Femur (tissue), 1 donor: ENCODE measurements at places on chromosomes 11 and 22.

DNA sequence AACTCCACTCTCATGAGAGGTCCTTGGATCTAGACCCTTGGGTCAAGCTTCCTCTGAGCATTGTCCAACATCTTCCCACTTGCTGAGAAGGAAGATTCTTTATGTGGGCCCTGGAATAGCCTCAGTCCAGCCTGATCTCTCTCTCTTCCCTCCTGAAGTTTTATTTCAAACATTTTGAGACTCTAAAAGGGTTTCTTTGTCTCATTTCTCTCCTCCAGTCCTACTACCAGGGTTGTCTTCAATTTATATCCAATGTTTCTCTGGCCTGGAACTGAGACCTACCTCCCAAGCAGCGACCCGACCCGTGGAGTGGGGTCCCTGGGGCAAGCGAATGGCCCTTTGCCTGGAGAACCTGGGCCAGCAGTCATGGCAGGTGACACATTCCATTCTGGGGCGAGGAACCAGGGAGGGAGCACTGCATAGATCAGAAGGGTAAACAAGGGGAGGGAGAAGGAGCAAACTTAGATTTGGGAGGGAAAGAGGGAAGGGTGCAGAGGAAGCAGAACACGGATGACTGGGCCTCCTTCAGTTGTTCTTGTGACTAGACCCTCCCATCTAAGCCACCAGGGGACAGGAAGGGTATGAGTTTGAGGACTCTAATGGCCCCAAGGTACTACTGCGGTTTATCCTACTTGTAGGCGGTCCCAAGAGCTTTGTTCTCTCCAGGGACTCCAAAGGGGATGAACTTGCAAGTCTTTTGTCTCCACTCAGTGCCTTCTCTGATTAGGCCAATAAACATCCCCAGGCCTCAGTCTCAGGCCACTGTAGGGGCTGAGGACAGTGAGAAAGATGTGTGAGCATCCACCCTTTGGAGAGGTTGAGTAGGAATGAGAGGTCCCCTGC lies 14.2 kb upstream of the PRAME start:
- no peak for DNase-seq

DNA sequence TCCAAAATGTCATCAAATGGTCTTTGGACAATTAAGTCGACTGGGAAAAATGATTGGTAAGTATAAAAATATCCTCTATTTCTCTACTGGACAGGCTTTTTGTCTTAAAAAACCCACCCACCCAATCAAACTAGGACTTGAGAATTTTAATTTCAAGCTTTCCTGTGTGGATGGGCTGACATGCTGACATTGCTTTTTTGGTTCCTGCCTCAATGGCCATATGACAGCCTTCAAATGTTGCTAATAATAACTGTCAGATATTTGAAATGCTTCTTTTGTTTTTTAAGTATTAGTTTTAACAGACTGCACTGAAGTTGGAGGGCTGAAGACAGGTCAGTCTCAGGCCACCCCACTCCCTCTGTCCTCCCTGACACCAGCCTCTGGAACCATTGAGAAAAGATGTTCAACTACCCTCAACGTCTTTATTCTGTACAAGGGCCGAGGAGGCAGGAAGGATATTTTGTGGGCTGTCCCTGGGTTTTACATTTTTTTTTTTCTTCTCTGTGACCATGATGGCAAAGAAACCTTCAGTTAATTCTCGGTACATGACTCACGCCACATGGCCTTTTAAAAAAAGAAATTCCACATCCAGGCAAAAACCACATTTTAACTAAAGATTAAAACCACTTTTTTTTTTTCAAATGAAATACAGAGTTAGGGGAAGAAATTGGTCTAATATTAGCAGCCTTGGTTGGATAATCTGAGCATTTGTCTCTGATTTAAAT lies 130.4 kb downstream of the SLC1A2 start:
- DNase-seq, result no peak

DNA sequence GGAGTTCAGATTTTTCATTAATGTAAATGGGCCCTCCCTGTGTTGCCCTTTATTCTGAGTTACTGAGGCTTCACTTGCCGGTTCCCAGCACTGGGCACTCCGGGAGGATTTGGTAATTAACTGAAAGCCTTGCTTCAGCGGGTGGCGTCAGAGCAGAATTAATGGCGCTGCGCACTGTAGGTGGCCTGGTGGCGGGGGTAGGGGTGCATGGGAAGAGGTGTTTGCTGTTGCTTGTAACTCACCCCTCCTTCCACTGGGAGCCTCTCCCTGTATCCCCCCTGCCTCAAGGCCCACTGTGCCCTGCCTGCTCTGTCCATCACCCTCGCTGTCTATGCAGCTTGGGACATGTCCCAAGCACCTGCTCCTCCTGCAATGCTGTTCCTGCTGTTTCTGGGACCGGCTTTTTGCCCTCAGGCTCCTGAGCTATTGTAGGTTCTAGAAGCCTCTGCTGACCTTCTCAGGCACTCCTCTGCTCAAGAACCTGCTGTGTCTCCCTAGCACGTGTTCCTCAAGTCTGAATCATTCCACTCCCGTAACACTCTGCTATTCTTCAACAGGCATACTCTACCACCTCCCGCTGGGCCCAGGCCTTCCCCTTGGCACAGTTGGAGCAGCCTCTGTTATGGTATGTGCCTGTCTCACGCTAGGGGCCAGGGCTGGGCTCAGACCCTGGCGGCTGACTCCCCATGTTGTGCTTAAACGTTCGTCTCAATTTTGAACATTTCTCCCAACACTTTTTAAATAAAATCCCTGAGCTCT lies 24.4 kb downstream of the ARHGAP8 start:
- no peak for DNase-seq

DNA sequence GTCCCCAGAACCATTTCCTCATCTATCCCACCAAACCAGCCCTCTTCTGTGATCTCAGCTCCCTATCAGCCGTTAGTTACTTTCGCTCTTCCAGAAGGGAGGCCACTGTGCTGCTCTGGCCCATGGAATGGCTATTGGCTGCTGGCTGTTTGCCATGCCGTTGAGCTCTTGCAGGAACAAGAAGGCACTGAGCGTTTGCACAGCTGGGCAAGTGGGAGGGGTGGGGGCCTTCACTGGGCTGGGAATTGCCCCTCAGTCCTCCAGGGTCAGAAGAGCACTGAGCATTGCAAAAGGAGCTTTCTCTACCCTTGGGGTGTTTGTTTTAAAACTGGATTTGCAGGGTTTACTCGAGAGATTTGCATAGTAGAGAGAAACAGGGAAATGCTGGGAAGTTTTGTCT lies 129.0 kb upstream of the PARVA start:
- peak; percentile 75 for DNase-seq

GRCh38 chr11:12674571-12674935 lies 332 bp downstream of the TEAD1 start:
- DNase-seq, result no peak

GRCh38 chr11:25065746-25066145 lies 568.9 kb downstream of the LUZP2 start:
- no peak for DNase-seq

- DNase-seq, result no peak
Observed at GRCh38 chr11:130179396-130180306, 20.1 kb downstream of the ST14 start.

DNA sequence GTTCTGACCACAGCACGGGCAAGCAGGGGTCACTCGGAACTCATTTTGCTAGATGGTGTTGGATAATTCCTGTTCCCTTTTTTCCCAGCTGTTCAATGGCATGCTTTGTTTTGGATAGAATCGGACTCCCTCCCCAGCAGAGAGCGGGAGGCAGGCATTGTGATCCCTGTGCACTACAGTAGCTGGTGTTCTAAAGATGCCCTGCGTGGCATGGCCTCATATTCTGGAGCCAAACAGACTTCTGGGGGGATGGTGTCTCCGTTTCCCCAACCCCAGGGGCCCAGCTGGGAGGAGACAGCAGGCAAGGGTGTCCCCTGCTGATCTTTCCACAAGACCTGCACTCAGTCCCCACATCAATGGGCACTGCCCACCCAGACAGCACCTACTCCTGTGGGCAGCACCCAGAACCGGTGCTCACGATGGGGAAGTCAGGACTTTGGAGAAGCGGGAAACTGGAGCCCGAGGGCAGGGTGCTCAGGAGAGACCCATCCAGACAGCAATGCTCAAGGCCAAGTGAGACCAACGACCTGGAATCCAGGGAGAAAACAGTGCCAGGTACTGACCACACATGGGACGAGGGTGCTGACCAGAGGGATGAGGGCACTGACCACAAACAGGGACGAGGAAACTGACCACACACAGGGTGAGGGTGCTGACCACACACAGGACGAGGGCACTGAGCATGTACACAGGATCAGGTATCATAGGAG lies 934.9 kb downstream of the BRD1 start:
- DNase-seq, result no peak

DNA sequence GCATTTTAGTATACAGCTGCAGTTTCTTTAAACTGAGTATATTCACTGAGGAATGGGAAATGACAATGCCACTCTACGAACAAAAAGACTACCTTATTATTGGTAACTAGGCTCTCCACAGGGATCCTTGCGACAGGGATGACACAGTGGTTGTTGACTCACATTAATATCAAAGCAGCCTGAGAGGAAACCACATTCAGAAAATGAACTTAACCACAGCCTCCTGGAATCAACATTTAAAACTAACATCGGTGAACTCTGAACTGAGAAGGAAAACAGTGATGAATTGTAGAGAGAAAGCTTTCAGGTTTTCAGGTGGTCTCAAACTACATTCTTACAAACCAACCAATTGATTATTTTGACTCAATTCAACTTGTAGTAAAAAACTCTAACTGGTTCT lies 90.3 kb upstream of the MTMR2 start:
- DNase-seq, result no peak

DNA sequence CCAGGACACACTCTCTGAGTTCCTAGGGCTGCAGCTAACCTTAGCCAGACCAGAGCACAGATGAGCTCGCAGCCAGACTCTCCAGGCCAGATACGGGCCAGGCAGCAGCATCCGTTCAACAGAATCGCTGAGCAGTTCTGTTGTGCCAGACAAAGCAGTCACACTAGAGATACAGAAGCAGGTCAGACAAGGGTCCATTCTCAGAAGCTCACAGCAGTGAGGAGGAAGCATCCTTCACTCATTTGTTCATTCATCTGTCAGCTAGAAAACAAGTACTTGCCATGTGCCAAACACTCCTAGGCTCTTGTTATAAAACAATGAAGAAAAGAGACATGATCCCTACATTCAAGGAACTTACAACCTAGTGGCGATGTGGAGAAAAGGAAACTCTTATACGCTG lies 2.6 kb downstream of the LMO2 start:
- DNase-seq, result no peak

DNA sequence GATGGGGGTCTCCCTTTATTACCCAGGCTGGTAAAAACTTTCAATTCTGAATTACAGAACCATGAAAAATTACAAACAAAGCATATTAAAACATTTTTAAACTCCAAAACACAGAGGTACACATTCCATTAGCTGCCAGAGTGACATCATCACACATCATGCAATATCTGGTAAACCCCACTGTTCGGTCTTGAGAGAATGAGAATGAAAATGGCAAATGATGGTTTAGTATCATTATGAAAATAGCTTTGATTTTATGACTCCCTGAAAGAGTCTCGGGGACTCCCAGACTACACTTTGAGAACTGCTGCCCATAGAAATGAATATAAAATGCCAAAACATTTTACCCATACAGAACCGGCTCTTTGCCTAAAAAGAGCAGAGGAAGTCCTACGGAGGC lies 18.8 kb downstream of the LARGE2 start:
- DNase-seq, result no peak

DNA sequence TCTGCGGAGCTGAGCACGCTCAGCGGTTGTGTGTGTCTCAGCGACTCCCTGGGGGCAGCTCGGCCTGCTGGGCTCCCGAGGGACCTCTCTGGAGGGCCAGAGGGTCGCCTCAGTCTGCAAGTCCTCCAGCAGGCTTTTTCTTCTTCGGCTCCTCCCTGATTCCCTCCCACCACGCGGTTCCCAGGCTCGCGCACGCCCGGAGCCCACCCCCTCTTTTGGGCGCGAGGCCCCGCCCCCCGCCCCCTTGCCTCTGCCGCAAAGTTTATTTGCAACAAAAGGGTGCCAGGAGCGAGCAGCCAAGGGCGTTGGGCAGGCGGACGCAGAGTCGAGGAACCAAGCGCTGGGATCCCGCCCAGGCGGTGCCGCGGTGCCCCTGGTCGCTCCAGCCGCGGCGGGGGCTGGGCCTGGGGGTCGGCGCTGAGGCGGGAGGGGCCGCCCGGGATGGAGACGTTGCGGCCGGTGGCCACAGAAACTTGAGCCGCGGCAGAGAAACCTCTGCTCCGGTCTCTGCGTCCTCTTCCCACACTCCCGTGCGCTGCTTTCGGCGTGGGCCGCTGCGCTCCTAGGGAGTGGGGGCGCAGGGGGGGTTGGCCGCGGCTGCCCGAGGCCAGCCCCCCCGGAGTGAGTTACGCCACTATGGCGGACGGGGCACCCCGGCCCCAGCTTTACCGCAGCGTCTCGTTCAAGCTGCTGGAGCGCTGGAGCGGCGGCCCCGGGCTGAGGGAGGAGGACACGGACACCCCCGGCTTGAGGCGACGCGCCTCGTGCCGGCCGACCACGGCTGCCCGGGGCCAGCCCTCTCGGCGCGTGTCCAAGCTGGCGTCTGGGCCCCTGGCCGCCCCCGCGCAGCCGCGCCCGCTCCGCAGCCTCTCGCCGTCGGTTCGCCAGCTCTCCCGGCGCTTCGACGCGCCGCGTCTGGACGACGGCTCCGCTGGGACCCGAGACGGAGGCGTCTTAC lies at the start of gene ARHGEF17:
ARHGEF17 (plus strand) TSS at position 274 of the 958 bp plus-strand sequence; CDS start at position 637, 363 bp downstream.
- peak; percentile 95 for DNase-seq

GRCh38 chr11:87007963-87008362 lies 29.8 kb upstream of the TMEM135 start:
- DNase-seq, result peak; percentile 41

GRCh38 chr11:94650756-94651155 lies 83.6 kb downstream of the PIWIL4 start:
- peak; percentile 66 for DNase-seq

- DNase-seq, result no peak
Observed at GRCh38 chr11:110349138-110349996, 53.0 kb upstream of the RDX start.

- DNase-seq, result no peak
Observed at GRCh38 chr11:62706850-62707247, 375 bp downstream of the BSCL2 start.

GRCh38 chr11:45102810-45103621 lies 43.4 kb upstream of the PRDM11 start:
- DNase-seq, result peak; percentile 78

DNA sequence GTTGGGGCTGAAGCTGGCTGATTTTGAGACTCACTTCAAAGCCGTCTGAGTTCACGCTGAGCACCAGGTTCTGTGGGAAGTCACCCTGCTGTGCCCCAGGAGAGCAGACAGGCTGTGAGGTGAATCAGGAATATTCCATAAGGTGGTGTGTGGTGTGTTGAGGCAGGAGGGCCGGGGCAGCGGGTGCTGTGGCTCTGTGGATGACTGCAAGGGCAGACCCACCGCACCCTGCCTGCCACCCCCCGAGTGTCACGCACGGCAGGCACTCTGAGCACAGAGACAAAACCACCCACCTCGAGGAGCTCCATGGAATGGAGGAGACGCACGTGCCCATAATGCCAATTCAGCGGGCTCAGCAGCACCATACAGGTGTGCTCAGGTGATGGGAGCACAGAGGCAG lies 147.8 kb downstream of the PKNOX2 start:
- DNase-seq, result peak; percentile 5

- no peak for DNase-seq
Observed at GRCh38 chr11:57762235-57762861, 746 bp downstream of the CTNND1 start.

GRCh38 chr11:130156108-130157022 lies 3.2 kb upstream of the ST14 start:
- DNase-seq, result no peak
